ENCODE measurements at places on chromosomes 2 and 18.

DNA sequence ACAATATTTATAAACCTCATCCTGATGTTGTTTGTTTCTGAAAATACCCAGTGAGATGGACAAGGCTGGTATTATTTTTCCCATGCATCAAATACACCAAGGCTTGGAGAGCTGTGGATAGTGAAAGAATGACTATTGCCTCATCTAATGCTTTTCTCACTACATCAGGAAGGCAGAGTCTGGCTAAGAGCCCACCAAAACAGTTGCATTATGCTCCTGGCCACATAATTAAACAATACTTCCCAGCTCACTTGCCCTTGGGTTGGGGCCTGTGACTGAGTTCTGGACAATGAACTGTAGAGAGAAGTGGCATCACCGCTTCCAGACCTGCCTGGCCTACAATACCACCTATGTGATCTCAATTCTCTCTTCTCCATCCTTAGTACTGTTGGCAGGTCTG lies 46.4 kb upstream of the REEP1 start:
- DNase-seq: no peak

GRCh38 chr2:203301667-203302066 lies 26.5 kb upstream of the ABI2 start:
- no peak for DNase-seq

DNA sequence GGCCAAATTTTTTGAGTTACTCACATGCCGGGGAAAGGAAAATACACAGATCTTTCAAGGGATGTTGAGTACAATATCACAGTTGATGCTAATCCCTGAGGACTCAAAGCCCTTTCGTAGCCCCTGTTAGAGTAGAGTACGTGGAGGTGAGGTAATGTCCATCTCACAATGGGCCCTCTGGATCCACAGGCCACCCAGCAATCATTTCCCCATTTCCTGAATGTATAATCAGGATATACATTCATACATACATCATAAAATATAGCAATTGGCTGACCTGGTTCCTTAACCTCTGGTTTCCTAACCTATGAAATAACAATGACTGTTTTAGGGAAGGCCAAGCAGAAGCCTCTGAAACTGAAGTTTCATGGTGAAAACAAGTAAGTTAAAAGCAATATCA lies 10.2 kb upstream of the SP100 start:
- DNase-seq: no peak

GRCh38 chr2:142598846-142599245 lies 278.6 kb upstream of the KYNU start:
- no peak for DNase-seq

Data from stimulated activated CD8-positive, alpha-beta memory T cell treated with anti-CD3 and anti-CD28 coated beads, Interleukin-4, amount 100 ng/mL, for 4 hours (primary cell).